ENCODE measurements at places on chromosomes 1 and 21.
A peak's percentile ranks its signal among the peaks of the same experiment; 100 is the strongest.

- DNase-seq: no peak
Observed at GRCh38 chr1:17883136-17883535, 128.0 kb downstream of the ACTL8 start.

DNA sequence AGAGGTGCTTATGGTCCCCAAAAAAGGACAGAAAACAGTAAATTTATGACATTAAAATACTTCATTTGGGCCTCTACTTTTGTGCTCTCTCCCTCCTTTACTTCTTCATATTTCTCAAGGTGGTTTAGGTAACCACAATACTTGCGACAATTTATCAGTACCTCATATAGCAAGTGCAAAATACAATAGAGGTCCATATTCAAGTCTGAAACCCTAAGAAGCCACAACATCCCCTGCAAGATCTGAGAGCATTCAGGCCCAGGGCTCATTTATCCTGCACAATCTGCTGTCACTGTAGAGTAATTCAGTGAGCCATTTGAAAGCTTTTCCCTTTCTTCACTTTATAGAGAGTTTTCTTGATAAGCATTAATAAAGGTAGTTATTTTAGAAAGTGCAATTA lies 24.2 kb upstream of the ATP6V1G3 start:
- DNase-seq: no peak

- no peak for DNase-seq
Observed at GRCh38 chr1:224859651-224860050, 69.8 kb upstream of the DNAH14 start.

- DNase-seq: no peak
Observed at GRCh38 chr1:247741756-247742155, 3.3 kb downstream of the OR14K1 start.

GRCh38 chr1:174788981-174789380 lies 210.8 kb upstream of the CACYBP start:
- no peak for DNase-seq

DNA sequence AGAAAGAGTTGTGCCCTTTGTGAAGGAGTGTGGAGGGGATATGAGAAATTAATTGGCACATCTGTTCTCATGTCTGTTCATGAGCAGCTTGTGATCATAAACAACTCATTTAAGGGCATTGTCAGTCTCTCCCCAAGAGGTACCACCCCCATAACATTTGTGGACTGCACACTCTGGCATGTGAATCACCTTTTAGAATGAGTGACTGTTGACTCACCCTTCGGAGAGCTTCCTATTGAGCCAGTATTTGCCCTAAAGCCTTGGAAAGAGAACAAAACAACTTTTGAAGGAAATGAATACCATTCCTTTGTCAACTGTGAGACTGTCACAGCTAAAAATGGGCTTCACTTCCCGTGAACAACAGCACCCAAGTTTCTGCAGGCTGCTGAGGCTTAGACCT lies 27.5 kb upstream of the MYSM1 start:
- DNase-seq: no peak

GRCh38 chr1:202658769-202659168 lies 51.5 kb downstream of the SYT2 start:
- DNase-seq: peak; percentile 88
